ENCODE measurements at places on chromosomes 4 and X.

DNA sequence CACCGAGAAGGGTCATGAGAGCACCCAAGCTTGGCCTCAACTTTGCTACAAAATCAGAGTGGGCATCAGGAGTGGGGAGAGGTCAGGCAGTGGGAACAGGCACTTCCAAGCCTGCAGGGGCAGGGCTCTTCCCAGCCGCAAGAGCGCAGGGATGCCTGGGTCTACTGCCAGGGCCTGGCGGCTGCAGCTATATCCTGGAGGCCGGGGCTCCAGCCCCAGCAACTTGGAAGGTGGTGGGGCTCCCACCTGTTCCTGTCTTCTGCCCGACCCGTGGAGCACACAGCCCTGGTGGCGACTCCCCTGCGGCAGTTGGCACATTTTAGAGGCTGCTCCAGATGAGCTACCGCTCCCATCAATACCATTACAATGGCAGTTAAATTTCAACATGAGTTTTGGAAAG is 607.0 kb downstream of the TRAM1L1 start:
- no peak for DNase-seq

DNA sequence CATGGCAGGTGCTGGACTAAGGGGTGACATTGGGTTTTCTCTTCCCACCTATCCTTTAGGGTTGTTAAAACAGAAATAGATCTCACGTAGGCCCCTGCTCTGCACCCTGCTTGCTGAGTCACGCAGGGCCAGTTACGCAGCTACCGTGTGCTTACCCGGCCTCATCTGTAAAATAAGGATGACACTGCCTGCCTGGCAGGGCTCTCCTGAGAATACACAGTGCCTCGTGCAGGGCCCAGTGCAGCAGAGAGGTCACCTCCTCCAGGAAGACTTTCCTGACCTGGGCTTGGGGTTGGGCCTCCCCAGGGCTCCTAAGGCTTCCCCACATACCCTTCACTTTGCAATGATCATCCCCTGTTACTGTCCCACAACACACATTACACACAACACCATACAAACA is 33.6 kb upstream of the JAKMIP1 start:
- no peak for DNase-seq

DNA sequence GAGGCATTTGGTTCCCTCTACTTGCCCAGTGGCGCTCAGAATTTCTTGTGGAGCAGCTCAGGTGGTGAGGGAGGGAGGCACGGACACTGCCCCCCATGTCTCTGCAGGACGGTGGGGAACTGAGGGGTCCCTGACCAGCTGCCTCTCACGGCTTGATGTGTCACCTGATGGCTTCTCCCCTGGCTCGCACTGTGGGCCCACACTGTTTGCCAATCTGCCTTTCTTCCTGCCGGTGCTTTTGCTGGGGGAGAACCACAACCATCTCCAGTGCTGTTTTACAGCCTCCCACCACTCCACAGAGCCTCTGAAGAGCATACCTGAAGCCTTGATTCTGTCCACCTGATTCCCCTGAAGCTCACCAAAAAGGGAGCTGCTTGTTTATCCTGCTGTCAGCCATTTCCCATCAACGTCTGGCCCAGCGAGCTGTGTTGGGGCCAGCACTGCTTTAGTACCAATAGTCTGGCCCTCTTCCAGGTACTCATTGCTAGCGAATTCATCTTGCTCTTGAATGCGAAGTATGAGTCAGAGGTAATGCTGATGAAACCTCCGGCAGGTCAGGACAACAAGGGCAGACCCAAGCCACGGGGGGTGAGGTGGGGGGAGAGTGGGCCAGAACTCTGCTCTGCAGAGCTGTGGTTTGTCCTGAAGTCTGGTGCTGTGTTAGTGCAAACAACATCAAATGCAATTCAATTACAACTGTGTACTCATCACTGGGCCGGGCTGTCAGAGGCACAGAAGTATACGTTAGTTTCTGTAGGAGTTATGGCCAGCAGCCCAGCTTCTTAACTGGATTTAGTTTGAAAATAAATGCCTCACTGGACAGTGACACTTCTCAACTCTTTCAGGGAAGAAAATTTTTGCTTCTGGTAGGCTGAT is 208.3 kb upstream of the JADE1 start:
- no peak for DNase-seq

GRCh38 chr4:55830716-55831115 is 11.1 kb downstream of the EXOC1L start:
- no peak for DNase-seq

DNA sequence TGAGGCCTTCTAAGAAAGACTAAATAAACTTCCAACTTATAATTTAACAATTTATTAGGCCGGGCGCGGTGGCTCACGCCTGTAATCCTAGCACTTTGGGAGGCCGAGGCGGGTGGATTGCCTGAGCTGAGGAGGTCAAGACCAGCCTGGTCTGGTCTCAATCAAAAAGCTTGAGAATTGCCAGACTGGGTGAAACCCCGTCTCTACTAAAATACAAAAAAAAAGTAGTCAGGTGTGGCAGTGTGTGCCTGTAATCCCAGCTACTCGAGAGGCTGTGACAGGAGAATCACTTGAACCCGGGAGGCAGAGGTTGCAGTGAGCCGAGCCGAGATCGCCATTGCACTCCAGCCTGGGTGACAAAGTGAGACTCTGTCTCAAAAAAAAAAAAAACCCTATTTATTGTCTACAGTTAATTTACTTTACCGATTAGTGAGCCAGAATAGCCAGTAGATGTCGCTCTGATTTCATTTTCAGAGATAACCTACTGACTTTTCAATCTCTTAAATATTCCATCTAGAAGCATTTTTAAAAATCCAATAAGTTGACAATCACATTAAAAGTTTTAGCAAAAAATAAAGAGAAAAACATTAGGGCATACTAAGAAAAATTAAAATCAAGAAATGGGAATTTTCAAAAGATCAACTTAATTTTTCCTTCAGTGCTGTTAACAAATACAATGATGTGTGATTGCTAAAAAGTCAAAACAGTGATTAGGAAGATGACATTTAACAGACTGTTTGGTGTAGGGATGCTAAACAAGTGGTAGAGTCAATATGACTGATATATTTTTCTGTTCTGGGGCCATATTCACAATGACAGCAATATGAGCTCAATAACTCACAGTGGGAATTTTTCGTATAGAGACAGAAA is 4.3 kb upstream of the SHROOM3 start:
- DNase-seq, result no peak

- no peak for DNase-seq
Observed at GRCh38 chr4:5524446-5525299, 183.7 kb downstream of the EVC2 start.

GRCh38 chrX:94576367-94577004 is 902.5 kb downstream of the FAM133A start:
- DNase-seq, result no peak

DNA sequence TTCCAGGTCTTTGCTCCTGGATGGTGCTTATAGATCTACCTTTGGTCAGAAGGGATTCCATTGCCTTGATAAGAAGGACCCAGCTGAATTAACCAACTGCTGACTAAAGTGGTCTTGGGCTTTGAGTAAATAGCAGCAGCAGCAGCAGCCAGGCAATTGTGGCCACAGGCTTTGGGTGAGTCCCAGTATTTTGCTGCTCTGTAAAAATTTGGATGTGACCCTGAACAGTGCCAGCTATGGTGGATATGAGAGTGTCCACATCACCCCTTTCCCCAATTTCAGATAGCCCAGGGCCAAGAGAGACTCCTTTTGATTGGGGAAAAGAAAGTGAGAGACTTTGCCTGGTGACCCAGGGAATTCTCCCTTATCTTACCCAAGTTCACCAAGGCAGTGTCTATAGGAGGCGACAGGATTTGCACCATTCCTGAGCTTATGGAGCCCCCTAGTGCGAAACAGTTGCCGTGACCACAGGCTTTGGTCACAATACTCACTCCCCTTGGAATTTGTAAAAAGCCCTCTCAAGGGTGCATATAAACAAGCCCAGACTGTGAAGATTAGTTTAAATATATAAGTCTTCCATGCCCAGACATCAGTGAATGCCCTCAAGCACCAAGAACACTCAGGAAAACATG is 518.0 kb downstream of the TMA16 start:
- DNase-seq, result no peak

DNA sequence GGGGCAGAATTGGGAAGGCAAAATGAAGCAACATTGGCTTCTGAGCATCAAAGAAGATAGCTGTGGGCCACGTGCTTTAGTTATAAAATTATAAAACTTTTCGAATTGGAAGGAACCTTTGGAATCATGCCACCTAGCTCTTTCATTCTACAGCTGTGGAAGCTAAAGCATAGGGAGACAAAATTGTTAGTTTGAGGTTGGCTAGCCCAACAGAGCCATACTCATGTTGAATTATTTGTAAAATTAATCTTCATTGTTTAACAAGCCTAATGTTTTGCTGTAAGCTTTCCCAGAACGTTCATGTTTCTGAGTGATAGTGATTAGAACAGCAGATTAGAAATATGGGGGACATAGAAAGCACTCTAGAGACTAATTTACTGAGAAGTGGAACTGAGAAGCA is 35.9 kb downstream of the HHIP start:
- no peak for DNase-seq

DNA sequence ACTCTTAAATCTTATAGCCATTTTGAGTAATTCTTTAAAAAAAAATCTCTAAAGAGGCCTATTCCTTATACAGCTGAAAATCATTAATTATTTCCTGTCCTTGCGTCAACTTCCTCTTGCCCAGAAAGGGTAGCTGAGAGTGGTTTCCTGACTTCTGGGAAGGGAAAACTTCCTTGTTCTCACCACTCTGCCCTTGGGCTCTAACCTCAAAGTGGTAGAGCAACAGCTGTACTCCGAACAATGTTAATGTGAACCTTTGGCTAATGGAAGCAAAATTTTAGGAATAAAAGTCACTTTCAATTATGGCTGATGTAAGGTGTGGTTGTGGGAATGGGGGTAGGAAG is 15.3 kb downstream of the KLHL2 start:
- peak; percentile 21 for DNase-seq

DNA sequence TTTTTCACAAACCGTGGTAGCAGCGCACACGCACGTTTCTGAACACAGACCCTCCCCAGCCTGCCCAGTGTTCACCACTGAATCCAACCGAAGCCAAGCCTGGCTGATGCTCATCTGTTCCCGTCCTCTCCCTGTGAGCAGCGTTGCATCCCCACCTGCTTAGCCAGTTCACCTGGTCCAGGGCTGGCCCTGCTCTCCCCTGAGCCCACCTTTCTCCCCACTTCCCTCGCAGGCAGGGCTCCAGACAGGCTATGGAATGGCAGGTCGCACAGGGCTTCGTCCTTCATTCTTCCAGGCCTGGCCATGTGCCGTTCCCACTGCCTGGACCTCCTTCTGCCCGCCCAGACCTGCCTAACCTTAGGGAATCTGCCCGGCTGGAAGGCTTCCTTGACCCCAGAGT is 246.9 kb downstream of the EVC2 start:
- DNase-seq, result no peak

GRCh38 chr4:110533940-110534339 is 58.0 kb downstream of the ENPEP start:
- DNase-seq, result no peak

GRCh38 chrX:31168551-31168950 is 96.7 kb upstream of the FTHL17 start:
- DNase-seq, result no peak

GRCh38 chr4:155304375-155304774 is 72.4 kb downstream of the MAP9 start:
- DNase-seq, result no peak

DNA sequence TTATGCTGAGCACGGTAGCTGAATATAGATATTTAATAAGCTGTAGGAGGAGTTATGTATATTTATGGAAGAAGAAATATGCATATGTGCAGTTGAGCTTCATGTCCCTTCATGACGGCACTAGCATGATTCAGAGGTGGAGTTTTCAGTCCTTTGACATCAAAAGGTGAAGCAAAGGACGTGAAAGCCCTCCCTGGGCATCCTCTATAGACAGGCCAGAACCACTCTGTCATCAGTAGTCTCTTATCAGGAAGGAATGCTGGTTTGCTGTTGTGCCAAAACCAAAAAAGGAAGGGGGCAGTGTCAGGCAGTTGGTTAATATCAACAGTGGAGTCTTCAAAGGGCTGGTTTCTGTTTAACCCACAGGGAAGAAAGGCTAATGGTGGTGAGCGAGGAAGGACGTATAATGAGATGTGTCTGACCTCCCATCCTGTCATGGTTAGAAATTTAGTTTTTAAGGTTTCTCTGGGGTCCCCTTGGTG is 23.5 kb upstream of the IL2 start:
- no peak for DNase-seq

GRCh38 chr4:48909697-48910096 is 3.1 kb upstream of the OCIAD2 start:
- DNase-seq, result peak; percentile 61

- DNase-seq, result no peak
Observed at GRCh38 chrX:107715331-107716117, 60.1 kb downstream of the TSC22D3 start.

DNA sequence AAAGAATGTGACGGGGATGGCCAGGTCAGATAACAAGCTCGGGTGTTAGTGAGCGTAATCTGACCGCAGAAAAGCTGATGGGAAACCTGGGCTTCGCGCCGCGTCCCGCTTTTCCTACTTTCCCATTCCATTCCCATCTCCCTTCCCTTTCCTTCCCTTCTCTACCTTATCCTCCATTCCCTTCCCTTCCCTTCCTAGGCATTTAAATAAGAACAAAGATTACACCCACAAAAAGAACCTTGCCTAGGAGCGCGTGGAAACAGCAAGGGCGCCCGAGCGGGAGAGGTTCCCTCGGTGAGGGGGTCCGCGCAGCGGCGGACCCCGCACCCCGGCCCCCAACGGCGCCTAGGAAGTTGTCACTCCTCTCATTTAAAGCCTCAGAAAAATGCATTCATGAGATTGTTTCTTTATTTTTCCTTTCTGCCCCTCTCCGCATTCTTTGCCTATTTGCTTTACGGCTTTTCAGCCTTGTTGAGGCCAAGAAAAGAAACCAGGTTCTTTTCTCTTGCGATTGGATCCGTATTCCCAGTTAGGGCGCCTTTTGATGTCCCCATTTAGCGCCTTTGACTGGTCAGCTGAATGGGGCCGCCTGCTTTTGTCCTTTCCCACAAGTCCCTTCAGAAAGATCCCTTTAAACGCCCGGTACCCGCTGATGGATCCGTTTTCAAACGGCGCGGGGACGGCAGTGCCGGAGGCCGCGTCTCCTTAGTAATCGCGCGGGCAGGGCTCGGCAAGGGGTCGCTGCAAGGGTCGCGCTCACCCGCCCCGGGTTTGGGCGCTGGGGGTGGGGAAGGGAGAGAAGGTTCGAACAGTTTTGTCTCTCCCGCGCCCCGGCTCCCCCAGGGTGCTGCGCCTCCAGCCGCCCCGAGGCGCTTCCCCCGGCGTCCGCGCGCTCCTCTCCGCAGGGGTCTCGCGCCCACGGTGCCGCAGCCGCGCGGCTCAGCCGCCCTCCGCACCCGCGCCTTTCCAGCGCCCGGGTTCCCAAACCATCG is 54.1 kb upstream of the TMEM33 start:
- DNase-seq, result no peak

- no peak for DNase-seq
Observed at GRCh38 chrX:30301208-30301607, 8.0 kb downstream of the NR0B1 start.

Measured in stimulated activated naive CD8-positive, alpha-beta T cell treated with anti-CD3 and anti-CD28 coated beads, Interleukin-15, amount 100 ng/mL, for 72 hours (primary cell).